Spleen (tissue), 13 donors: ENCODE measurements at places on chromosomes 1 and 21. TPM values are rescaled to one million over a fixed set of nuclear protein-coding genes. Genes with fewer than 3 reads are reported as not detected.
A peak's percentile ranks its signal among the peaks of the same experiment; 100 is the strongest.

DNA sequence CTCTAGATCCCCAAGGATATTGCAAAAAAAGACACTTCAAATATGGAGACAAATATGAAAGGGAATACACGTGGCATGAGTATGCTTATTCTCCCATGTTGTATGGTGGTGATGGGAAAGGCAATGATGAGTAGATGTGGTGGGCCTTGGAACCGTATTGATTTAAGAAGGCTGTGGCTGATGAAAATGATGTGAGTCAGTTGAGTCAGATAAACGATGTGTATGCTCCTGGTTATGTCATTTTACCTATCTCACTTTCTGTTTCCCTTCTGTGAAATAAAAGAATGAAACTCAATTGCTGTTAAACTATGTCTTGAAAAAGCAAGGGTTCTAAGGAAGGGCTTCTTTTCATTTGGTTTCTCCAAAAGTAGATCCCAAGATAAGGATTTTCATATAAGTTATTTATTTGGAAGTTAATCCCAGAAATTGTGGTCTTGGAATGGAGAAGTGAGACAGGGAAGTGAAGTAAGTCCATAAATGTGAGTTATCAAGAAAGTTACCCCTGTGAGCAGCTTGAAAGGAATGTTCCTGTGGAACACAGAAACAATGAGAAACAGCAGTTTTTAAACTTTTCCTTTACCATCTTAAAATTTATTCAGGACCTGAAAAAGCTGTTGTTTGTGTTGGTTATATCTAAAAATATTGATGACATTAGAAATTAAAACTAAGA is 292.0 kb downstream of the DUSP10 start:
- no peaks in the 10 kb centered on the region for H3K4me1 ChIP-seq
- no peak overlapping the region for H3K4me3 ChIP-seq
- no peaks in the 10 kb centered on the region for H3K36me3 ChIP-seq
- H3K27ac ChIP-seq: no peak overlapping the region

DNA sequence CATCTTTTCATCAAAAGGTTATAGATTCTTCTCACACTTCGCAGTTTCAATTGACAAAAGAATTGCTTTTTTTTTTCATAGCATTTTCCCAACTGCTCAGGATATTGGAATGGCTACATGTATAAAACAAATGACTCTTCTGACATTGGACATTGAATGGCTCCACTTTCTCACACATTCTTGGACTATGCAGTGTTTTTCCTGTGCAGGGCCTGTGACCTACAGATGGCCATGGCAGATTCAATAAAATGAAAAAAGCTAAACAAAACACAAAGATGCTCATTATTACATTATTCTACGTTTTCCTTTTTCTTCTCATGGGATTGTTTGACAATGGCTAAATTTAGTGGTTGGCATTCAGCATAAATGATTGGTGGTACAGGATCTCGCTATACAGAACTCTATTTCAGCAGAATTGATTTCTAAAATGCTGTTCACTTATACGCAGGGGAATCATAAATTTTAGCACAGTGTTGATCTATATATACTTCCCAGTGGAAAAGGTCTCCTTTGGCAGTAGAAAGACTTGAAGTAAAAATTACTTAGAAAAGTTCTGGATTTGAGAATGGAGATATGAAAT is 115.6 kb upstream of the ADAMTS5 start:
- no peak for DNase-seq
- H3K4me3 ChIP-seq: no peak overlapping the region
- no peaks in the 10 kb centered on the region for H3K36me3 ChIP-seq
- no peaks in the 10 kb centered on the region for H3K4me1 ChIP-seq
- no peaks in the 10 kb centered on the region for H3K27me3 ChIP-seq

DNA sequence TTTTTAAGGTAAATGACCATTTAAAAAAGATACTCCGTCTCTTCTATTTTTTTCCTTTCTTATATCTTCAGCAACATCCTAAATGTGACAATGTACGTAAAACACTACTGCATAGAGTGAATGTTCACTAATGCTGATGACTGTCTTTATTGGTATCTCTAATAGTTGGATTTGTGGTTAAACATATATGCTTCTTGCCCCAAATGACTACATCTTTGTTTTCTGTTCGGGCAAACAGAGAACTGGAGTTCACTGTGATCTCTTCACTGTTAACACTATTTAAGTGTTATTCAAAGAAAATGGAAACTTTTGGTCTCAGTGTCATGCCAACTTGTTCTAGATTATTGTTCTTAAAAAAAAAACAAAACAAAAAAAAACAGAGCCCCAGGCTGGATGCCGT is 109.4 kb downstream of the KIF26B start:
- H3K4me3 ChIP-seq: no peak overlapping the region
- H3K36me3 ChIP-seq: no peaks in the 10 kb centered on the region
- no peak for DNase-seq
- no peak overlapping the region for H3K27ac ChIP-seq
- no peaks in the 10 kb centered on the region for H3K4me1 ChIP-seq
- peaks cover 44% of the 10 kb centered on the region for H3K27me3 ChIP-seq

- H3K36me3 ChIP-seq: no peaks in the 10 kb centered on the region
- no peak overlapping the region for H3K27ac ChIP-seq
- peak; percentile 92 for DNase-seq
- H3K4me1 ChIP-seq: peaks cover 20% of the 10 kb centered on the region
- H3K27me3 ChIP-seq: peaks cover 12% of the 10 kb centered on the region
Observed at GRCh38 chr1:1291548-1292441, 11.6 kb downstream of the SCNN1D start.

DNA sequence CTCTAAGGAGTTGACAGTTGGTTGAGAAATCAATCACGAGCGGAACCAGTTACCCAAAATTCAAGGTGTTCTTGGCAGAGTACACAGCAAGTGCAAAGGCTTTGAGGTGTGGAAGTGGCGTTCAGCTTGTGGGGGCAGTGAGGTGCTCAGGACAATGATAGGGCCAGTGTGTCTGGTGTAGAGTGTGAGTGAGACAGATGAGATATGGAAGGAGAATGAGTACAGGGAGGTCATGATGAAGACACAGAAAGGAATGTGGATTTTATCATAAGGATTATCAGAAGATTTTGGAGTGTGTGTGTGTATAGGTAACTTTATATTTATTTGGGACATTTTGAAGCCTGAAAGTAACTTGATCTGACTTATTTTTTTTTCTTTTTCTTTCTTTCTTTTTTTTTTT is 40.9 kb downstream of the IFI44 start:
- H3K36me3 ChIP-seq: no peaks in the 10 kb centered on the region
- H3K4me1 ChIP-seq: no peaks in the 10 kb centered on the region
- H3K27ac ChIP-seq: no peak overlapping the region
- DNase-seq: no peak

- no peaks in the 10 kb centered on the region for H3K36me3 ChIP-seq
- H3K27ac ChIP-seq: no peak overlapping the region
- no peaks in the 10 kb centered on the region for H3K27me3 ChIP-seq
Observed at GRCh38 chr1:36881068-36881405, 153.3 kb downstream of the GRIK3 start.

- H3K4me1 ChIP-seq: no peaks in the 10 kb centered on the region
- H3K27ac ChIP-seq: no peak overlapping the region
- DNase-seq: no peak
- H3K4me3 ChIP-seq: no peak overlapping the region
- no peaks in the 10 kb centered on the region for H3K36me3 ChIP-seq
Observed at GRCh38 chr1:82695443-82695842, 894.7 kb downstream of the ADGRL2 start.

DNA sequence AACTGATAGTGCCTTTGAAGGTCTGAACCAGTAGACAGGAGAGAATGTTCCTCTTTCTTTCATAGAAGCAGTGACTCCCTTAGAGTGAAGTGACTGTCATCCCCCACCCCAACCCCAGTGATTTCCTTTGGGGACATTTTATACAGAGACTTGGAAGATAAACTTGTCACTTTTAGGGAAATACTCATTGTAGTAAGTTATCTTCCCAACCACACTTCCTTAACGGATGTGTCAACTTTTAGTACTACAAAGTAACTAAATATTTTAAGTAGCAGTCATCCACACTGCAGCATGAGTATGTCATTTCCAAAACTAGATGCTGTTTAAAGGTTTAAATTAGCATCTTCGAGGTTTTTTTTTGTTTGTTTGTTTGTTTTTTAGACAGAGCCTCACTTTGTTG is 13.7 kb downstream of the LRRC8B start:
- DNase-seq: no peak
- peaks cover 5% of the 10 kb centered on the region for H3K4me1 ChIP-seq
- H3K4me3 ChIP-seq: no peak overlapping the region

DNA sequence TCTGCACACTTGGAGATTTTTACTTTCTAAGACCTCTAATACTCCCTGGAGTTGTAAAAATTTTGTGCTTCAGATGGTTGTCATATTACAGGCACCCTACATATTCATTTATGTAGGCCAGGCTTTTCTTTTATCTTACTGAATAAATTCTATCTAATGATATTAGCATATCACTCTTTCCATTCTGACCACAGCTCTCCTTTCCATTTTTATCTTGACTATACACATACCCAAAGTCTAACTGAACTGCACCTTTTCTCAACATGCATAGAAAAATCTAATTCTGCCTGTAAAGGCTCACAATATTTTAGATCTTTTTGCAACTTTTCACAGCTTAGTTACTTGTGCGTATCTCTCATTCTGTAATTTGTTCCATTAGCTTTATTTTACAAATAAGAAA is 52.7 kb upstream of the TSHB start:
- no peaks in the 10 kb centered on the region for H3K4me1 ChIP-seq
- no peak overlapping the region for H3K4me3 ChIP-seq
- DNase-seq: no peak
- no peak overlapping the region for H3K27ac ChIP-seq
- H3K27me3 ChIP-seq: no peaks in the 10 kb centered on the region
- H3K36me3 ChIP-seq: no peaks in the 10 kb centered on the region

- no peak for DNase-seq
- no peak overlapping the region for H3K4me3 ChIP-seq
- no peaks in the 10 kb centered on the region for H3K4me1 ChIP-seq
- no peaks in the 10 kb centered on the region for H3K36me3 ChIP-seq
- H3K27ac ChIP-seq: no peak overlapping the region
Observed at GRCh38 chr1:116308276-116308675, 64.8 kb upstream of the ATP1A1 start.

GRCh38 chr1:110040548-110040947 is 6.1 kb downstream of the STRIP1 start:
- peak; percentile 44 for DNase-seq
- H3K27me3 ChIP-seq: no peaks in the 10 kb centered on the region
- no peak overlapping the region for H3K4me3 ChIP-seq
- no peak overlapping the region for H3K27ac ChIP-seq
- peaks cover 21% of the 10 kb centered on the region for H3K4me1 ChIP-seq

DNA sequence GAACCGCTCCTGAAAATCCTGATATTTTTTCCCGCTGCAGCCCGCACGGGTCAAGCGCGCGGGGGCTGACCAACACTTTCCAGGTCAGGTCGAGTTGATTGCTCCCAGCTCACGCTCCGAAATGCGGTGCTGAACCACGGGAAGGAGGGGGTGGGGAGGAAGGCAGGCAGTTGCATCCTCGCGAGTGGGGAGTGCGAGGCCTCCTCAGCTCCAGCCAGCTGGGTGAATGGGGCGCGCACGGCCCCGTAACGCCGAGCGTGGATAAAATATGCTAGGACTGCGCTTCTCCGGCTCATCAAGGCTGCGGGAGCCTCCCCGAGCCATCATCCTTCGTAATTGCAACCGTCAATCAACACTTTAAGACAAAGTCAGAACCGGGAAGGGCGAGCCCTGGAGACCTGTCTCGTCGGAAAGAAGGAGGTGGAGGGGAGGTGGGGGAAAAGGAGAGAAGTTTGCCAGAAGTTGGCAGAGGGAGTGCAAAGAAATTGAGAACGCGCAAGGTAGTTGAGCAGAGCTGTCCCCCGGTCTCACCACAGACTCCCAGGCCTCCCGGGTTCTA is 8.0 kb downstream of the NR5A2 start:
- DNase-seq: no peak
- no peaks in the 10 kb centered on the region for H3K36me3 ChIP-seq
- no peak overlapping the region for H3K4me3 ChIP-seq
- no peak overlapping the region for H3K27ac ChIP-seq

GRCh38 chr1:87278825-87279535 is 49.7 kb upstream of the LMO4 start:
- no peak overlapping the region for H3K4me3 ChIP-seq
- H3K36me3 ChIP-seq: no peaks in the 10 kb centered on the region
- DNase-seq: no peak
- no peaks in the 10 kb centered on the region for H3K27me3 ChIP-seq
- peak overlapping the region; percentile 37 for H3K27ac ChIP-seq
- H3K4me1 ChIP-seq: peaks cover 8% of the 10 kb centered on the region

DNA sequence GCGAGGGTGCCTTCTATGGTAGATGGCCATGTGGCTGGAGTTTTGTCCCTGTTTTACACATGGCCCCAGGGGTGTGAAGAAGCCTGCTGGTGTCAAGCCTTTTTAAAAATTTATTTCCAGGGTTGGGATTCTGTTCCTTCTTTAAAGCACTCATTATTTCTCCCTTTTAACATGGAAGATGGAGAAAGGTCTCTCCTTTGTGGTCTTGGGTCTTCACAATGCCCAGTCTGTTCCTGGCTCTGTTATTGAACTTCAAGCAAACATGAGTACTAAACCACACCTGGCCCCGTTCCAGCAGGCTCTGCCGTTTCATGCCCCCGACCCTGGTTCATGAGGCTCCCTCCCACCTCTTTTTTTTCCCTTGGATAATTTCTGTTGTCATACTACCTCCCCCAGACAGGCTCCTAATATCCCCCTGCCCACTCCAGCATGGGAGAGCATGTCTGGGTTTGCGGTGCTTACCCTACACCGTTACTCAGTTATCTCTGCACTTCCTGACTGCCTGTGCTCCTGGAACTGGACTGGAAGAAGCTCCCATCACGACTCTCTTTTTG is 121.2 kb upstream of the KIAA0040 start:
- H3K36me3 ChIP-seq: no peaks in the 10 kb centered on the region
- no peak overlapping the region for H3K4me3 ChIP-seq
- no peak for DNase-seq
- H3K27me3 ChIP-seq: no peaks in the 10 kb centered on the region
- H3K4me1 ChIP-seq: peaks cover 11% of the 10 kb centered on the region

Gene ECE1
- 114 TPM for total RNA-seq

Gene NUDT4B
- total RNA-seq: 18.2 TPM

Gene PTAFR
- total RNA-seq: 28.2 TPM

Gene OR6K3
- total RNA-seq: not detected

Gene PKNOX1
- 11.1 TPM for total RNA-seq

Gene C1orf50
- 5.1 TPM for total RNA-seq

Gene NEGR1
- 0.86 TPM for total RNA-seq

Gene RORC
- total RNA-seq: 1.5 TPM

Gene KIAA0040
- 52.0 TPM for total RNA-seq

Gene ERRFI1
- 8.1 TPM for total RNA-seq

Gene HMCN1
- total RNA-seq: 16.8 TPM
